Daoy (cell line): ENCODE measurements at places on chromosomes 7 and 10.

DNA sequence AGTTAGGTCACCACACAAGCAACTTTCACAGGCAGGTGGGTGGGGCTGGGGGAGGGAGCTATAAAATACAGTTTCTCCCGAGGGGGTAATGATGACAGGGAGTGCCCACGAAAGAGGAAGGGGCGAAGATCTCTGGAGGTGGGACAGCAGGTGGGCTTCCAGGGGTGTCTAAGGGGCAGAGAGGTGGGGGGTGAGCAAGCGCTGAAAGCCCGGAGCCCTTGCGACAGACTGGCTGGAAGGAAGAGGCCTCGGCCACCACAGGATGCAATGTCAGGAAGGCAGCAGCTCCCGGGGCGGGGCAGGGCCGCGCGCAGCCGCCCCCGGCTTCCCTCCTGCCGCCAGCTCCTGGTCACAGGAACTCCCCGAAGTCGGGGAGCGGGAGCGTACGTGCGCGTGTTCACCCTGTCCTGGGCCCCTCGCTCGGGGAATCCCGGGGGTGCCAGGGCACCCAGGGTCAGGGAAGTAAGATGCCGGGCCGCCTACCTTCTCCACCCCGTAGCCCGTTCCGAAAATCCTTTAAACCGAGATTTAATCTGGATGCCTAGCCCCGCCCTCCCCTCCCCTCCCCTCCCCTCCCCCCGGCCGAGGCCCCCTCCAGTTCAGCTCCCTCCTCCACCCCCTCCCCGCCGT lies 105.2 kb upstream of the PPIF start:
- DNase-seq = peak; percentile 70

DNA sequence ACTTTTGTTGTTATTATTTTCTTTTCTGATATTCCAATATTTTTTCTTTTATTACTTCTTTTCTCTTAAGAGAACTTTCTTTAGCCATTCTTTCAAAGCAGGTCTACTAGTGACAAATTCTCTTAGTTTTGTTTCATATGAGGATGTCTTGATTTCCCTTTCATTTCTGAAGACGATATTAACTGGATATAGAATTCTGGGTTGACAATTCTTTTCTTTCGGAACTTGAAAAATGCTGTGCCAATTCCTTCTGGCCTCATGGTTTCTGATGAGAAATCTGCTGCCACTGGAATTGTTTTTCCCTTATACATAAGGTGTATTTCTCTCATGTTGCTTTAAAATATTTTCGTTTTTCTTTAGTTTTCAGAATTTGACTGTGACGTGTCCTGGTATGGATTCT lies 97.0 kb upstream of the KIF5B start:
- DNase-seq = no peak

DNA sequence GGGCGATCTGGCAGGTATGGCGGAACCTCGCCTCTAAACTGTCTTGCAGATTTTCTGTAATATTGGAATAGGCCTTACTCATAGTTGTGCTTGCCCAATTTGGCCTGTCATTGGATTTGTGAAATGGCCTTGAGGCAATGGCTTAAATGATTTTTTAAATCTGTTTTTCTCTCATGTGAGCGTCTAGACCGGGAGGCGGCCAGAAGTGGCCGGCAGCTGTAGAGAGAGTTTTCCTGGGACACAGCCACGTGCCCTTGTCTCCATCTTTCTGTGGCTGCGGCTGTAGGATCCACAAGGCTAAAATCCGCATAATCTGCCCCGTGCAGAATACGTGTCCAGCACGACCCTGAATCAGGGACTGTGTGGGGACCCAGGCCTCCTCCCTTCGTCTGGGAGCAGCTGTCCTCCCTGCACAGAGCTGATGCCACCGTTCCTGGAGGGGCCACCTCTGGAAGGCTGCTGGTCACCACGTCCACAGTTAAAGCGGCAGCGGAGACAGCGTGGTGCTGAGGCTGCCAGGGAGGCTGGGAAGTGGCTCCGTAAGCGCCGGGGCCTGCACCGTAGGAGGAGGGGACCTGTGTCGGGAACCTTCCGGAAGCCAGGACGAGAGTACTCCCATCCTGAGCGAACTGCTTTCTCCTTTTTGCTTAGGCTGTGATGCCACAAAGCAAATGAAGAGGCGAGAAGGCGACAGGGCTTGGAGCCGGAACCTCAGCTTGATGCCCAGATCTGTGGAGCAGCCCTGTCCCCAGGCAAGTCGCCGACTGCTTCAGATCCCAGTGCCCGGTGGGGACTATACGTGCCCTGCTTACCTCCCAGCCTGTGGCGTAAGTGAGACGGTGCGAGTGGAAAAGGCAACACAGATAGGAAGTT lies 99.8 kb downstream of the DYNC2I1 start:
- no peak for DNase-seq

DNA sequence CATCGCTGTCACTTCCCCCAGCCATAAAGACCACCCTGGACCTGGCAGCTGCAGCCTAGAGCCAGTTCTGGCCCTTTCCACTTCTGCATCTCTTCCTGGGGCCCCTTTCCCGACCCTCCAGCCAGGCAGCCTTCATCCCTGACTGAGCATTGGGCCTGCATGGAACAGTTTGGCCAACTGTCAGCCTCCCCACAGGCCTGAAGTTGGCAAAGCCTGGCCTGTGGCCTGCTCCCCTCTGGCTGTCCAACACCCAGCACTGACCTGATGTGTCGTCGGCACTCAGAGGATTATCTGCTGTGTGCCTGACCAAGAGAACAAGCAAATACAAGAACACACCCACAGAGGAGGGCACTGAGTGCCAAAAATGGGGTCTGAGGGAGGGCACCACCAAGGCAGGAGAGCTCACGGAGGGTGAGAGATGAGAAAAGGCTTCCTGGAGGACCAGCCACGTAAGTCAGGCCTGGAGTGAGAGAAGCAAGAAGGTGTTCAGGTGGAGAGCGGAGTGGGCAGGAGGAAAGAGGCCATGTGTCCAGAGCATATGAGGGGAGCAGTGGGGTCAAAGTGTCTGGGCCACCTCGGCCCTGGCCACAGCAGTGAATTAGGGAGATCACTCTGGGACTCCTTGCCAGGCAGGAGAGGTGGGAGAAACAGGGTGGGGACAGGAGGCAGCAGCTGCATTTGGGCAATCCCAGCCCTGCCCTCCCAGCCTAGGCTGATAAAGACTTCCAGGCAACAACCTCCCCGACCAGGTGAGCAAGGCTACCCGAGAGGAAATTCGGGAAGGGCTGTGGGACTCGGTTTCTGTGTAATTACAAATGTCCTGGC lies 4.5 kb downstream of the GPRIN2 start:
- DNase-seq = no peak

- DNase-seq = no peak
These were observed 72.5 kb downstream of the MICALL2 start for GRCh38 chr7:1386623-1387220.
